Osteoblast (primary cell): ENCODE measurements at places on chromosomes 13 and 19.

DNA sequence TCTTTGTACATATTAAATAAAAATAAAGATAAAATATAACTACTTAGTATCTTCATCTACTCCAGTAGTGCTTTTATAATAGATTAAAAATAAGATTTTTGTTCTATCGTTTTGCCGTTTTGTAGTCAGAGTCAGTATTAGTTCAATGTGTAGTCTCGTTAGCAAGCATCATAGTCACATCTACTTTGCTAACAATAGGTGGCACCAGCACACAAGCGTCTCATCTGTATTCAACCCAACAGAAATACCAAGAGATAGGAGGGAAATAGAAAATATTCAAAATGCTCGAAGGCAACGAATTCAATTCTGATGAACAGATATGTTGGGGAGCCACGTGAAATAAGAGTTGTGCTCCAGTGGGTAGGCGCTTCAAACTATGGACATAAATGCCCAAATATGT lies 21.4 kb upstream of the MICU2 start:
- DNase-seq, result no peak

GRCh38 chr13:51007216-51007615 lies 97.6 kb downstream of the RNASEH2B start:
- no peak for DNase-seq

DNA sequence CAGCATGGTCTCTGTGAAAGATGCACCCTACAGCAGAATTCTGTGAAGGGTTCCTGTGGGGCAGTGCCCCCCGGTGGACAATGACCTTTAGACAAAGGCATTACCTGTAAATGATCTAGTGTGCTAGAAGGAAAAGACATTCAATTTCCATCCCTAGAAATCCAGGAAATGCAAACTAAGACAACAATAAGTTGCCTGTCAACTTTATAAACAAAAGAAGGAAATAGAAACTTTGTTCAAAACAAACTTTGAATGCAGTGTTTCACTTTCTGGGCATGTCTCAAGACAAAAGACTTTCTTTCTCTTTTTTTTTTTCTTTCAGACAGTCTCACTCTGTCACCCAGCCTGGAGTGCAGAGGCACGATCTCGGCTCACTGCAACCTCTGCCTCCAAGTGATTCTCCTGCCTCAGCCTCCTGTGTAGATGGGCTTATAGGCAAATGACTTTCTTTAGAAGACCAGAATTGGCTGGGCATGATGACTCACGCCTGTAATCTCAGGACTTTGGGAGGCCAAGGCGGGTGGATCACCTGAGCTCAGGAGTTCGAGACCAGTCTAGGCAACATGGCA lies 15.5 kb downstream of the TEX101 start:
- no peak for DNase-seq

GRCh38 chr13:112752711-112753541 lies 63.1 kb downstream of the ATP11A start:
- DNase-seq, result peak; percentile 60

DNA sequence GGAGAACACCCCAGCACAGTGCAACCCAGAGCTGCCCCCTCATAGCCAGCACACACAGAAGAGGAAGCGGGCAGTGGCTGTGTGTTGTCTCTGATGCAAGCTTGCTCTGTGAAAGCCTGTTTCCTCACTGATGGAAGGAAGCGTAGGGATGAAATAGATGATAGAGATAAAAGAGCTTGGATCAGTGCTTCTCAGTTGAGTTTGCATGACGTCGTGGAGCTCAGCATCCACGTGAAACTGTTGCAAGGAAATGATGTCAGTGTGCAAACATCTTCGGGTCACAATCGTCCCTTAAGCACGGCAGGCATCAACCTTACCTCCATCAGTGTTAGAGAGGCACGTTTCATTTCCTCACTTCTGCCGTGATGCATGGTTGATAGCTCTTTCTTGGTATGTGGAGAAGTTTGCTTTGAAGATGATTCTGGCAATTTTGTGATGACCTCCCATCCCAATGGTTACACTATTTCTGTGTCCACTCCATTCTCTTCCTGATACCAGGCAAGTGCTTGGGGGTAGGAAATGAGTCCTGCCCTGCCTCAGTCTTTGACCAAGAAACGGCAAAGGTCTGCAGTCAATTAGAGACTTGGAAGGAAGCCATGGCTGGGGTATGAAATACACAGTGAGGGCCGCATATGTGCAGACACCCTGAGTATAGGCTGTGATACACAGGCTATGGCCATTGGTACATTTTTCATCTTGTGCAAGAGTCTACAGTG lies 183.0 kb downstream of the ZNF536 start:
- no peak for DNase-seq

DNA sequence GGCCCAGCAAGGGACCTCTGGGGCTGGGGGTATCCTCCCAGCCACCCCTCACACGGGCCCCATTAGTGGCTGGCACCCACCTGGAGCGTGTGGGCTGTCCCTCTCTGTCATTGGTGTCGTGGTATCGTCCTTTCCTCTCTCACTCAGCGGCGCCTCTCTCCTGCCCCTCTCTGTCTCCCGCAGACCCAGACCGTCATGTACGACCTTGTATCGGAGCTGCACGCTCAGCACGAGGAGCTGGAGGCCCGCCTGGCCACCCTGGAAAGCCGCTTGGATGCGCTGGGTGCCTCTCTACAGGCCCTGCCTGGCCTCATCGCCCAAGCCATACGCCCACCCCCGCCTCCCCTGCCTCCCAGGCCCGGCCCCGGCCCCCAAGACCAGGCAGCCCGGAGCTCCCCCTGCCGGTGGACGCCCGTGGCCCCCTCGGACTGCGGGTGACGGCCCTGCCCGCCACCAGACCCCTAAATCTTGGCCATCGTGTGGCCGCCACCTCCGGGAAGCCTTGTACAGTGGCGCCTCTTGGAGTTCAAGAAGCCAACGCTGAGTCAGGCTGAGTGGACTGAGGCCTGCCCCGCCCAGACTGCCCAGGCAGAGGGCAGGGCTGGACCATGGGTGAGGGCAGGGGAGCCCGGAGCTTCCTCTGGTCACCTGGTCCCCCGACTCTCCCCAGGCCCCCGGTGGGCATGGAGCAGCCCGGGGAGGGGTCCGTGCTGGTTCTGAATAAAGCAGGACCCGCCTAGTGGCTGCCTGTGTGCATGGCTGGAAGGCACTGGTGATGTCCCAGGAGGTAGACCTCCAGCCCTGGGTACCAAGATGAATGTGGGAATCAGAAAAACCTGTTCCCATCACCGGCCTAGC lies 9.8 kb upstream of the ARRDC2 start:
- peak; percentile 97 for DNase-seq

DNA sequence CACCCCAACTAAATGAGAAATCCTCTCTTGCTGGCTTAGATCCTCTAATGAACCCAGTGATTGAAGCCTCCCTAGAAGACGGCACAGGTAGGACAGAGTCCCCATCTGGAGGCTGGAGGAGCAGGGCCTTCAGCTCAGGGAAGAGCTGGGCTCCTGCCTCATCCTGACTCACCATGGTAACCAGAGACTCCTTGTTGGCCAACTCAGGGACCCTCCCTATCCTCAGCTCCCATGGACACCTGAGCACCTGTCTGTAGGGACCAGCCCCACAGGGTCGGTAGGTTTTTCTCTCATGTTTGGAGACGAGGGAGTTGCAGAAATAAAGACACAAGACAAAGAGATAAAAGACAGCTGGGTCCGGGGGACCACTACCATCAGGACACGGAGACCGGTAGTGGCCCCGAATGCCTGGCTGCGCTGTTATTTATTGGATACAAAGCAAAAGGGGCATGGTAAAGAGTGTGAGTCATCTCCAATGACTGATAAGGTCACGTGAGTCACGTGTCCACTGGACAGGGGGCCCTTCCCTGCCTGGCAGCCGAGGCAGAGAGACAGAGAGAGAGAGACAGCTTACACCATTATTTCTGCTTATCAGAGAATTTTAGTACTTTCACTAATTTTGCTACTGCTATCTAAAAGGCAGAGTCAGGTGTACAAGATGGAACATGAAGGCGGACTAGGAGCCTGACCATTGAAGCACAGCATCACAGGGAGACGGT lies 26.6 kb downstream of the SIGLEC7 start:
- DNase-seq, result no peak

GRCh38 chr19:51783372-51783771 lies 11.6 kb upstream of the FPR3 start:
- DNase-seq, result no peak

DNA sequence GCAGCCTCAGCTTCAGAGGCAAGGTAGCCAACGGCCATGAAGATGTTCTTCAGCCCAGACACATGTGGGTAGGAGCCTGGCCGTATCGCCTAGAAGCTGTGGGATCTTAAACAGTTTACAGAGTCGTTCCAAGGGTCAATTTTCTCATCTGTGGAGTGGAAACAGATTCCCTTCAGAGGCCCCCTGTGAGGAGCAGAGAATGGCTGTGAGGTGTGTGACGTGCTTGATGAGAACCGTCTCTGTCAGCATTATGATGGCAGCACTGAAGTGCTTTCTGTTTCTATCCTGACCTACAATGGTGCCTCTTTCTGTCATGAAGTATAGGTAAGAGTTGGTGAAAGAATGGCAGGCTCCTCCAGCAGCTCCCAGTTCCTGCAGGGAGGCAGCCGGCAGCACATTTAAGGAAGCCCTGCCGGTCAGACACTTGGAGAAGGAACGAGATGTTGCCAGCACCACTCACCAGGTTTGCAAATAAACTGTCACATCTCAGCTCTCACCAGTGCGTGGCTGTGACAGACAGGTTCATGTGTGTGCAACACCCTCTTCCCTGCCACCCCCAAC lies 277.3 kb downstream of the FOXO1 start:
- no peak for DNase-seq

DNA sequence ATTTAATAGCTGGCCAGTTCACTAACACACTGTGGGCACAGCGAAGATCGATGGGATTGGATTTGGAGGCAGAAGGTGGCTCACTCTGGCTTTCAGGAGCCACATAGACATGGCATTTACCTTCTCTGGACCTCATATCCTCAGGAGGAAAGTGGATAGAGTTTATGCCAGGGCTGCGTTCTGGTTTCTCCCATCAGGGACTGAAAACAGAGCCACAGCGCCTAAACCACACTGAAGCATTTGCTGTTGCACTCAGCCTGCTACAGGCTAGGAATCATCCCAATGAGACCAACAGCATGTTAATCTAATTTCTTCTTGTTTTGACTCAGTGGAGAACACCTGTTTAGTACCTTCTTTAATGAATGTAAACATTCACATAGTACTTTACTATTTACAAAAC lies 1.6 kb downstream of the CYSLTR2 start:
- no peak for DNase-seq

- DNase-seq, result no peak
Observed at GRCh38 chr13:19023115-19023514, 158.5 kb downstream of the TUBA3C start.

GRCh38 chr13:94550062-94550738 lies 45.8 kb downstream of the TGDS start:
- no peak for DNase-seq
